Thoracic aorta (tissue), 2 donors: ENCODE measurements at places on chromosomes 11 and 22.

GRCh38 chr11:104124979-104125378, 39.0 kb downstream of the PDGFD start:
- no peak for DNase-seq

- DNase-seq: no peak
Measured at GRCh38 chr11:2180789-2181370, 9.3 kb upstream of the TH start.

DNA sequence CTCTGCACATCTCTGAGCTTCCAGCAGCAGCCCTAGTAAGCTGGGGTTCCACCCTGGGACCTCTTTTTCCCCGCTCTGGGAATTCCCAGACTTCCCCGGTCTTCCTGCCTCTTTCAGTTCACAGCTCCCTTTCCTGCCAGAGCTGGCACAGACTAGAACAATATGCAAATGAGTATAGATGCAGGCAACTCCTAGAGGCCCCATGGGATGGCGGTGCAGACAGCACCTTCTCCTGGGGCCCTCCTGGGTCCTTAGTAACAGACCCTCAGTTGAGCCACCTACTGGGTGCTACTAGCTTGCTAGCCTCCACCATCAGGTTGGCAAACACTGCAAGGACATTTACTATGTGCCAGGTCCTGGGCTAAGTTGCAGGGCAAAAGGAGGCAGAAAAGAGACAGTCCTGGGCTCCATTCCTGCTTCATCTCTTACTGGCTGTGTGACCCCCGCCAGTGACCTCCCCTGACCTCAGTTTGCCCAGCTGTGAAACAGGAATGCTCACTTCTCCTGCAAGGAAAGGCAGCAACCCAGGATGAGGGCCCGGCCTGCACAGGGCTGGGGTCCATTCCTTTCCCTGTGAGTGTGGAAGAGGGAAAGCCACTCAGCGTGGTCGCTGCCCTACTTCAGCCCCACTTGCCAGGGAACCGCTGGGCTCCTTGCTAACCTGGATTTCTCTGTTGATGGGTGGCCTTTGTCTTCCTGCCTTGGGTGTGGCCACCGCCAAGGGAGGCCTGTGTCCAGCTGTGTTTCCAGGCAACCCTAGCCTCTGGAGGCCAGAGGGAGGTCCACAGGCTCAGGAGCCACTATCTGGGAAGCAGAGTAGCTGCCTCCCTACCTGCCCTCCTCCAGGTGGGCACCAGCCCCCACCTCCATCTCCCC, 7.3 kb downstream of the RELT start:
- DNase-seq: no peak

GRCh38 chr11:111665777-111666176, 63.5 kb downstream of the SIK2 start:
- no peak for DNase-seq

- DNase-seq: no peak
Measured at GRCh38 chr11:61654397-61654829, 25.8 kb upstream of the DAGLA start.

DNA sequence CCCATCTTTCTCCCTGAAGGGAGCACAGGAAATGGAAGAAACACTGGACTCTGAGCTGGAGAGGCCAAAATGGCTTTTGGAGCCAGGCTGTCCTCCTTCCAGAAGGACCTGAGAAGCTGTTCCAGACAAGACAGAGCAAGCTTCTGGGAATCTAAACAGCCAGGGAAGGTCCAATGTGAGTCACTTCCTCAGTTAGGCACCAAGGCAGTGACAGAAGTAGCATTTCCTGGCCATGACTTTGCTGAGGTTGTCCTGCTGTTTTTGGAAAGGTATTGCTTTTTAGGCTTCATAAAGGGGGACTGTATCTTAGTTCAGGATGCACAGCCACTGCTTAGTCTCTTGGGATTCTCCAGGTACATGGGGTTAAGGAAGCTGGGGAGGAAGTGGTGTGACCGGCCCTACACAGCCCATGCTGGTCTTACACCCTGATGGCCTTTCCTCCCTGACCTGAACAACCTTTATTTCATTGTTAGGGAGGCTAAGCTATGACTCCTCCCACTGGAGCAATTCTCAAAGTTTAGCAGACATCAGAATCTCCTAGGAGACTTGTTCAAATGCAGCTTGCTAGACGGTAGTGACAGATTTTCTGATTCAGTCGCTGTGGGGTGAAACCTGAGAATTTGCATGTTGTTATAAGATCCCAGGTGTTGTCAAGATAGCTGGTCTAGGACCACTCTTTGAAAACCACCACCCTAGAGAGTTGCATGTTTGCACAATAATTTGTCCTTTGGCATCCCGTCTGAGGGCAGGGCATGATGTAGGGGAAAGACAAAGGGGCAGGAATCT, 6.8 kb upstream of the INSC start:
- no peak for DNase-seq

DNA sequence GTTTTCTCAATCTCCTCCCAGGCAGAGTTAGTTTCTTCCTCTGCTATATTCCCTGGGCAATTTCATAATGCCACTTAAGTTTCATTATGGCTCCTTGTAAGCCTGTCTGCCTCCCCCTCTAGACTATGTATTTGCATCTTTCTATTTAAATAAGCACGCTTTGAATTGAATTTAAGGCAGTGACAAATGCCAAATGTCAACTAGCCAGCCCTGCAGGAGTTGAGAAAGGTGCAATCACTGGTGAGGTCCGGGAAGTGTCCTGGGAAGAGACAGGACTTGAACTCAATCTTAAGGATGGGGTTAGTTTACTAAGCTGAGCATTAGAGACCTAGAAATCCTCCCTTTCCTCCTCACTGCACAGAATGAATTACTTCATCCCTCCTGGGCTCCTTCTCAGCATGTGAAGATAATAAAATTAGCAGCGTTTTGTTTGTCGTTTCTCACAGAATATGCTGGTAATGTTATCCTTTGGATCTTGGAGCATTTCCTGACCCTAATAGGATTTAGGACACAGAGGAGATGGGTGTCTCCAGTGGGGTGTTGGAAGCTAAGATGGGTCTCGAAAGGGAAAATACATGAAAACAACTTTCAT, 1.6 kb downstream of the TCP11L1 start:
- no peak for DNase-seq

DNA sequence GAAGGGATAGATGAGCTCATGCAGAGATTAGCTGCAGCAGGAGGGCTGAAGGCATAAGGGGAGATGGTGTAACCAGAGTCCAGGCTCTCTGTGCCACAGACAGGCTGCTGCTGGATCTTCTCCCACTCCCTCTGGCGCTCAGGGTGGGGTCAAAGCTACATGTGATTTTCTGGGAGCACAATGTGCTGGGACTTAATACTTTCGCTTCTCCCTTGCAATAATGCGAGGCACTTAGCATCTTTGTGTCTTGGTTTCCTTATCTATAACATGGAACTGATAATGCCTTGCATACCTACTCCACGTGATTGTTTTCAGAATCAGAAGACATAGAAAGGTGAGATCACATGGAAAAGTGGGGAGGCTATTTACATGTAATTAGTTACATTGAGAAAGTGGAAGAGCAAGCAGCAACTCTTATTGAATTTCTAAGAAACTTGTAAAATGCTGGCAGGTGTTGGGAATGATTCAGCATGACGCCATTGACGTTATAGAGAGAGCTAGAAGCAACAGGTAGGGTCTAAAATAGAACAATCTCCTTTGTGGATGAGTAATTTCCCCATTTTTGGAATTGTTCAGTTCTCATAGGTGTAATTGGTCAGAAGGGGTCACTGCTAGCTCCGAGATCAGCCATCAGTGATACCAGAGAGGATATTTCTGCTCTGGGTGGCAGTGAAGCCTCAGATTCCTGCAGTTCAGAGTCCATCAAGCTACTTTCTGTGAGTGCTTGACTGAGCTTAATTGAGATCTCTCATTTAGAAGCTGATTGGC, 8.2 kb upstream of the OR9I1 start:
- DNase-seq: no peak
